ENCODE measurements at places on chromosomes 2 and 18.

DNA sequence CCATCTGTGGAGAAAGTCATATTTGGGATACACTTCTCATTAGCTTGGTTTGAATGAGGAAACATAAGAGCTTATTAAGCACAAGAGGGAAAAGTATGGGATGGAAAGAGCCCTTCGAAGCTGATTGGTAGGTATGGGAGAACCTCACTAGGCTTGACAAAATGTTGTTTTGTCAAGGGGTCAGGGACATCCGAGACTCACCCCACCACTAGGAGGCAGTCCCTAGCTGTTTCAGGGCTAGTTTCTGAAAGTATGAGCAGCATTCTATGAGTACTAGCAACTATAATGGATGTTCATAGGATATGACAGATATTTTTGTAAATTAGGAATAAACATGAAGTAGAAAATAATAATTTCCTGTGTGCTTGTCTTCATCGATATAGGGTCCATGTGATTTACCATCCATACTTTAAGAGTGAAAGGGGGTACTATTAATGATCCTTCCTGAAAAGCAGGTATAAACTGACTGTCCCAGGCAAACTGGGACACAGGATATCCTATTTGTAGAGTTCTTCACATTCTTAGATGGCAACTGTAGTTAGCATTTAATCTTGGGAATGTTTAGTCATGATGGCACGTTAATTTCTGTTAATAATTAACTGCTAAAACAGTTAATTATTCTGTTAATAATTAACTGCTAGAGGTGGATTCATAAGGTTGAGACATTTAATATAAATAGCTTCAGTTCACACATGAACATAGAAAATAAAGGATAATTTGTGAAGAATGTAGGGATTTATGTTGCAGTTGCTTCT, 28.4 kb downstream of the OTX1 start:
- no peak for DNase-seq

GRCh38 chr2:99285526-99285925, 15.5 kb downstream of the LYG1 start:
- DNase-seq: no peak

GRCh38 chr2:230444832-230445231, 28.8 kb downstream of the SP100 start:
- no peak for DNase-seq

- no peak for DNase-seq
These were observed 112.5 kb downstream of the SMAD7 start for GRCh38 chr18:48838166-48838775.

DNA sequence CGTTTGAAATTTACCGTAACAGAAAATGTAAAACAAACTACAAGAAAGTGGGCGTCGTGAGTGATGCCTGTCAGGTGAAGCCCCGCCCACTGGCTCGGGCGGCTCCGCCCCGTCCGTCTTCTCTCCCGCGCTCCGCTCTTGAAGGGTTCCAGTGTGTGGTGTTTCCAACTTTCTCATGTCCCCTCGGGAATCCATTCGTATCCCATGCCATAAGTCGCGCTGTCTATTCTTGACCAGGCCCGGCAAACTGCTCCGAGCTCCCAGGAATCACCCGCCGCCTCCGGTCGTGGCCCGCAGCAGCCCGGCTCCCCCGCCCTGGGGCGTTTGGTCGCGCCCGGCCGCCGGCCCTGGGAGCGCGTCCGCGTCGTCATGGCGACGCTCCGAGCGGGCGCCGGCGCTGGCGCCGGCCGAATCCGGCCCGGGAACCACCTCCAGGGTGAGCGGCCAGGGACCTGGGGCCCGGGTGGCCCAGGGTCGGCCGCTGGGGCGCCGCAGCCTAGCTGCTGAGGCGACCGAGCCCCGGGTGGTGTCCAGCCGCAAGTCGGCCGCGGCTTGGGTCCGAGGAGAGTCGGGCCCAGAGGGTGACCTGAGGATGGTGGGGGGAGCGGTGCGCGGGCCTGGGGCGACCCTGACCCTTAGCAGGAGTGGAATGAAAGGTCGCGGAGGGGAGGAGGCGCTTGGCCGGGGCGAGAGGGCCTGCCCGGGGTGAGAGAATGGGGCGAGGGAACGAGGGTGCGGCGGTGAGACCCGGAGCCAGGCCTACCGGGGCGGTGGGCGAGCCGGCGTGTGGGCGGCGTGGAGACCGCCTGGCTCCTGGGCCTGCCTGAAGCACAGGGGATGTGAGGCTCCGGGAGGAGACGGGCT, at the start of gene CFAP221:
Gene CFAP221, plus strand, starts transcription at position 375 of the 864 bp plus-strand sequence. CDS start 1,683 bp downstream, outside the sequence.
- DNase-seq: no peak

GRCh38 chr2:239887604-239888003, 137.5 kb downstream of the NDUFA10 start:
- no peak for DNase-seq

- DNase-seq: peak; percentile 91
These were observed at the start of gene CNPPD1 for GRCh38 chr2:219176818-219177551. Gene CNPPD1 (minus strand): TSS chr2:219176925. CDS start chr2:219176828, 97 bp downstream.

DNA sequence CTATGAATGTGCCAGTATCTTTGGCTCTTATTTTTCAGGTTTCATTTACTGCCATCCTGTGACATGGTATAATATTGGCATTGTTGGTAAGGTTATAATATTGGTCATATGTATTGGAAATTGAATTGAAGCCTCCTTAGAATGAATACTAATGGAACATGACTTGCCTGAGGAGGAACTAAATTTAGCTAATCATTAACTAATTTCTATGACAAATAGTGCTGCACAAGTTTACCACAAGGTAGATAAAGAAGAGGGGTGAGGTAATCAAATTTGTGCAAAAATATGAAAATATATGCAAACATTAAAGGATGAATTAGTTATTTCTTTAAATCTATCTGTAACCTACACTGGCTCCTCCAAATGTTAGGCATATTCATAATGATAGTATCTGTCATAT, 43.2 kb upstream of the ORC2 start:
- DNase-seq: no peak

GRCh38 chr2:230685178-230685577, 27.5 kb upstream of the CAB39 start:
- DNase-seq: no peak

- DNase-seq: no peak
These were observed 263.8 kb downstream of the PHLPP1 start for GRCh38 chr18:62979176-62979575.

- no peak for DNase-seq
These were observed 9.8 kb downstream of the RBFA start for GRCh38 chr18:80044072-80044471.

DNA sequence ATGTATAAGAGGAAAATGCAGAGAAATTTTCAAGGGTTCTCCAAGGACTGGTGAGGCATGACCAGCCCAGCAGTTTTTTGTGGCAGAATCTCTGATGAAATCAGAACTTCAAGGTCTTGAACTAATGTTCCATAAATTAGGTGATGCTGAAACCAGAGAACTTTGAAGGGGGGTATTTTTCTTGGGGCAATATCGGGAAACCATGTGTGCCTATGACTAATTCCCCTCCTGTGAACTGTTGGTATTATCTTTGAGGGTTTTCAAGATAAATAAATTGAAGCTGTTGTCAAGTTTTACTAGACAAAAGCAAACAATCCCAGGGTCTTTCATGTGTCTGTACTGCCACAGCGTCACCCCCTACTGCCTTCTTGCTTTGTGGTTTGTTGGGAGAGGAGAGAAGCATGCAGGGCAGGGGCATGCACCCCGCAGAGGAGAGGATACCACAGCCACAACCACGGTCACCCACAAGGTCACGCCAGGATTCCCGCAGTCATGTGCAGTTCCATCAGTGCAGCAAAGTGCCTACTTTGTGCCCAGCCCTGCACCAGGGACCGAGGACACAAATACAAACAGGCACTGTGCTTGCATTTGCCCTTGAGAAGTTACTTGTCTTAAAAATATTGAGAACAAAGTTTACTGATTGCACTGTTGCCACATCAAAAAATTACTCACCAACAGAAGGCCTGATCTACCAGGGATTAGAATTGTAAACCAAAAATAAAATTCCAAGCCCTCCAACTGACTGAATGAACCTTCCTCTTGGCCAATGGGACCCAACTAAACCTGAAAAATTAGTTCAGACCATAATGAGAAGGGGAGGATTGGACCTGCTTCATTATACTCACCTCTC, 413.3 kb upstream of the TRIB2 start:
- no peak for DNase-seq

- no peak for DNase-seq
These were observed 158.6 kb upstream of the DLX2 start for GRCh38 chr2:172261292-172261691.

DNA sequence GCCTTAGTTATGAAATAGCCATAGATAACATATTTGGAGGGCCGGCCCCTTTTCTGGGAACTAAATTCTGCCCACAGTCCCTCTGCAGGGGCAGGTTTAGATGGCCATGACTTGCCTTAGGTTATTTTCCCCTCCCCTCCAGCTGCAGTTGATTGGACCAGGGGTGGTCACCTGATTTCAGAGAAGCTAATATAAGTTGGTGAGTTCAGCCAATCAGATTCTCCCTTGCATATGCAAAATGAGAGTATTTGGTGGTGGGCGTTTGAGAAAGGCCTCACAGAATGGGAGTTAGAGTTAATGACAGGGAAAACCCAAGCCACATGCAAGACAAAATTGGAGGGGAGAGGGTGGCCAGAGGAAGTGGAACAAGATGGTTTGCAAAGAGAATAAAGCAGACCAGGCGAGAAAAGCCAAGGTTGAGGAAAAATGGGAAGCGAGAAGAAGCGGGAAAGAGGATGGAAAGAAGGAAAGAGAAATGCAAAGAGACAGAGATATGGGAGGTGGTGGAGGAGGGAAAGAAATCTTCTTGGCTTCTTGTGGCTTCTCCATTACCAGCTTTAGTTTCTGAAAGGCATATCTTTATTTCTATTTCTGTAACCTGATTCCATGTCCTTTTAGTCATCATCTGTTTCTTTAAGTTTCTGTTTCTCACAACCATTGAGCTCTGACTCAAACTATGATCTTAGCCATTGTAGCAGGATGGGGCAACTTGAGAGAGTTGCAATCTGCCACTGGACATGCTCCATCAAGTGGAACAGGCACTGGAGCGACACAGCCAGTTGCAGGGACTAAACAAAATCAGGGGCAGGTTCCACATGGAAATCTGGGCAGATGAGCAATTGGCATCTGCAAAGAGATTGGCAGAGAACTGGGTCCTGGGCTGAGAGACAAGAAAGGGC, 108.1 kb upstream of the SIX3 start:
- no peak for DNase-seq

DNA sequence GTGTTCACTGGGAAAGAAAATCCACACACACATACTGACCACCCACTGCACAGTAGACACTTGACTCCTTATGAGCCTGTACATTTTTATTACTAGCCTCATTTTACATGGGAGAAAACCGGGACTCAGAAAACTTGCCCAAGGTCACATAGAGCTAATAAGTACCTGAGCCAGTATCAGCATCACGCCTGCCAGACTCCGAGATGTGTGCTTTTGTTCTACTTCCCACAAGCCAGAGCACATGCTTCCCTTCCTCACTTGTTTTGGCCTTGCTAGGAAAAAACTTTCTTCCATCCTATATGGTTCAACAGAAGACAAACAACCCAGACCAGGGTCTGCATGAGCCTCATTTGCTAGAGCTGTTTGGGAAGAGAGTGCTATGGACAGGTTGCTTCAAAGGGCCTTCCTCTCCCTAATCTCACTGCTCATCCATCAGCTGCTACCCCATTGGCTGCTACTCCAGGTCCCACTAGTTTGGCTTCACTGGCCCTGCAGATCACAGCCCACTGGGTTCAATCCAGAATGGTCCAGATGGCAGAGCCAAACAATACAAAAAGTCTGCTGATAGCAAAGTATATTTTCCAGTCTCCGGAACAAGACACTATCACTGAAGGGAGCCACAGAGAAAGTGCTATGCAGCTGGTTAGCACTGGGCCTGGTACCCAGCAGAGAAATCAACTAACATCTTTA, 63.9 kb downstream of the STK39 start:
- no peak for DNase-seq

- DNase-seq: no peak
These were observed 24.9 kb upstream of the DNMT3A start for GRCh38 chr2:25366629-25367028.

DNA sequence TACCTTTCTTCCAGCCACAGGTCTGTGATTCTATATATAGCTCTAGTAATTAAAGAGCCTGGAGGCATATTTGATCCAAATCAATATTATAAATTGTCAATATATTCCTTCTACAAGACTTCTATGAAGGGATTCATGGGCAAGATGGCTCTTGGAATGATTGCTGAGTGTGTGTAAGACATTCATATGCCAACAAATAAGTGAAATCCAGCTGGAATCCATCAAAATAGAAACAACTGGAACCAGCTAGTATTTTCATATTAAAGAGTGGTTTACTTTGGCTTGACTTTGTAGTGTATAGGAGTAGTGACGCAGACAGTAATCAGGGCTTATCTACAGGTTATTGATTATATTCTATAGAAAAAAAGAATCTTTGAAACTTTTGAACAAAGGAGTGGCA, 83.4 kb downstream of the CALCRL start:
- no peak for DNase-seq

DNA sequence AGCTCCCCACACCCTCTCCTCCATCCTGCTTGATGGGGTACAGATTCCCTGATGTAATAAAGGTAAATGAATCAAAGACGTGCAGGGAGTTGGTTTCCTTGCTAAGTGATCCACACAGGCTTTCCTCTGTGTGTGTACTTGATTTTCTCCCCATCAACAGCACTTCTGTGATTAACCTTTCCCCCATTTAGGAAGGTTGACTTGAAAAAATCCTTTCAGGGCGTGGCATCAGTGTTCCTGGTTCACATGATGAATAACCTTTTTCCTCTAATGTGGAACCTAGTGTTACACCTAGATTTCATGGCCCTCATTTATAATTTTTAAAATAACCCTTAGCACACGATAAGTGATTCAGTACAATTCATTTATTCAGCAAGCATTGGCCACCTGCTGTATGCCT, 115.0 kb downstream of the ICA1L start:
- DNase-seq: no peak

- no peak for DNase-seq
These were observed 47.1 kb upstream of the ZFP36L2 start for GRCh38 chr2:43273529-43273928.

- no peak for DNase-seq
These were observed 52.5 kb downstream of the POLR1A start for GRCh38 chr2:86053166-86053565.

DNA sequence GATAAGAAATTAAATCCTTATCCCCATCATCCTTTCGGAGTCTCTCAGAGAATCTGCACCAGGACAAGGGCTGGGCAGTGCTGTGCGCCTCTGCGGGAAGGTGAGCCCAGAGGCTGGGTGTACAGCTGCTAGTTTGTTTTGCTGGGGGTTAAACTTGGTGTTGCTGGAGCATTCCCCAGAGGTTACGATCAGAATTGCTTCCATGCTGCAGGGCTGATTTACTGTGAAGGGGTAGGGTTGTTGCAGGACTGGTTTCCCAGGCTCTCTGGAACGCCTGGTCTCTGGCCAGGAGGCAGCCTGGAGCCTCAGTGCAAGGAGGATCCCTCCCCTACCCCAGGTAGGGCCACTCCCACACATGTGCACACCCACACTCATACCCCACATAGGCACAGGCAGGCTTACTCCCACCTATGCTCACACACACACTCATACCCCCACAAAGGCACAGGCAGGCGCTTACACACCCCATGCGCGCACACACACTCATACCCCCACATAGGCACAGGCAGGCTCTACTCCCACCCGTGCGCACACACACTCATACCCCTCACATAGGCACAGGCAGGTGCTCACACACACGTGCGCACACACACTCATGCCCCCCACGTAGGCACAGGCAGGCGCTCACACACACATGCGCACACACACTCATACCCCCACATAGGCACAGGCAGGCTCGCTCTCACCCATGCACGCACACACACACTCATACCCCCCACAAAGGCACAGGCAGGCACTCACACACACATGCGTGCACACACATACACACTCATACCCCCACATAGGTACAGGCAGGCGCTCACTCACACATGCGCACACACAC, 11.3 kb downstream of the CNNM4 start:
- no peak for DNase-seq
